ENCODE measurements at places on chromosomes 11 and 22.
A peak's percentile ranks its signal among the peaks of the same experiment; 100 is the strongest.

DNA sequence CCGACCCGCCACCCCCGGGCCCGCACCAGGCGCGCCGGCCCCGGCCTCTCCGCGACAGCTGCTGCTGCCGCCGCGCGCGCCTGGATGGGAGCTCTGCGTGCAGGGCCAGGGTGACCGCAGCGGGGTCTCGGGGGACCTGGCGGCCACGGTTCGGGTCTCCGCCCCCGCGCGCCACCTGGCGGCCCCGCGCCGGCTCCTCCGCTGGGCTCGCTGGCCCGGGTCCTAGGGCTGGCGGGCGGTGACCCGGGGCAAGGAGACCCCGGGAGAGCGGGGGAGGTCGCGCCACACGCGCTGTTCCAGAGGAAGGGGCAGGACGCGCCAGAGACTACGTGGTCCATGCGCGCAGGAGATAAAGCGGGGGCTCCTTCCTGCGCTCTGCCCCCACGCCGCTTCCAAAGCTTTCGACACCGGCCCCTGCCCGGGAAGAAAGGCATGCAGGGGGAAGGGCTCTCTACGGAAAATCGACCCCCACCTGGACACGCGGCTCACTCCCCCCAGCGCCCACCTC, 562 bp downstream of the SHANK2 start:
- DNase-seq = peak; percentile 64

GRCh38 chr22:38452373-38453065, 2.5 kb downstream of the KCNJ4 start:
- no peak for DNase-seq

DNA sequence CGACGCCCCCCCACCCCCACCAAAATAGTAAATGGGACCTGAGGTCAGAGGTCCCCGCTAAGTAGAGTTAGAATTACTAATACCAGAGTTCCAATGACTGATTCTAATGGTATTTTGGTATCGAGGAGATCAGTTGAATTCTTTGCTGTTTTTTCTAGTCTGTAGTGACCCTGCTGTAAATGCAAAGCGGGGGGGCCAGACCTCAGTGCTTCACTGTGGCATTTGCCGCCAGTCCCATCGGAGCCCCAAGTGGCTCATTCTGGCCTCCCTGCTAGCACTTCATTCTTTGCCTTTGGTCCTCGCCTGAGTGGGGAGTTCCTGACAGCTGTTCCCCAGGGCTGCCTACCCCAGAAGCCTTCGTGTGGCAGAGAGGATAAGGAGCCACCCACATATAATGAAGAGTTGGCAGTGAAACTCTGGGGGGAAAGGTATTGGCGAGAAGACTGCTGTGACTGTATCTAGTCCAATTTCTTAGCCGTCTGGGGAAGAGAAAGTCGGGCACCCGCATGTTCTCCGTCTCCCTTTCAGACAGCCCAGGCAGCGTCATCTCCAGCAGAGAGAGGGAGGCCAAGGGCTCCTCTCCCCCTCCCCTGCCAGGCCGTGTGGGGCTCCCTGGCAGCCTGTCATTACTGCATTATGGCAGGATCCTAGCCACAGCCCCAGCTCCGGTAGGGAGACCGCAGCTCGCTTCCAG, 19.4 kb upstream of the CABP7 start:
- no peak for DNase-seq

GRCh38 chr11:26410706-26411366, 78.9 kb downstream of the ANO3 start:
- DNase-seq = no peak

DNA sequence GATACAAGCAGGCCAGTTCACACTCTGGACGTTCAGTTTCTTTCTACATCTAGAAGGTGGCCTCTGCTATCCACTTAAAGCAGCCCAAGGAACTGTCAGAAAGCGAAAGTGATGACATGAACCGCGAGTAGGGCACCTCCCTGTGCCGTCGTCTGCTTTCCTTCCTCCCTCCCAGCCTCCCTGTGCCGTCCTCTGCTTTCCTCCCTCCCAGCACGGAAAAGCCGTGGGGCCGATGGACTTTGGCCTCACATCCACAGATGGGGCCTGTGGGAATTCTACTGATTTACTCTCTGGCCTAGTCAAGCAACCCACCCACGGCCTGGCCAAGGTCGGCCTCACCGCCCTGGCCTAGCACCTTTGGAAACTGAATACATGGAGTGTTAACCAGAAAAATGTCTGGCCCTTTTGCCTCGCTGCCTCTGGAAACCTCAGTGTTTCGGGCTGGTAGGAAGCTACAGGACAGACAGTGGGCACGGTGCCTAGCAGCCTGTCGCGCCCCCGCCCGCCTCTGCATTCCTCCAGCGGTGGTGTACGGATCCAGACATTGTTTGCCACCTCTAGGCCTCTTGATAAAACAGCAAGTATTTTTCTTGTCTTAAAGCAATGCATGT, 14.2 kb downstream of the PEX26 start:
- DNase-seq = peak; percentile 67

GRCh38 chr22:19779685-19780268, 19.2 kb downstream of the TBX1 start:
- no peak for DNase-seq

- DNase-seq = no peak
Measured at GRCh38 chr11:79616392-79616851, 175.6 kb upstream of the TENM4 start.

DNA sequence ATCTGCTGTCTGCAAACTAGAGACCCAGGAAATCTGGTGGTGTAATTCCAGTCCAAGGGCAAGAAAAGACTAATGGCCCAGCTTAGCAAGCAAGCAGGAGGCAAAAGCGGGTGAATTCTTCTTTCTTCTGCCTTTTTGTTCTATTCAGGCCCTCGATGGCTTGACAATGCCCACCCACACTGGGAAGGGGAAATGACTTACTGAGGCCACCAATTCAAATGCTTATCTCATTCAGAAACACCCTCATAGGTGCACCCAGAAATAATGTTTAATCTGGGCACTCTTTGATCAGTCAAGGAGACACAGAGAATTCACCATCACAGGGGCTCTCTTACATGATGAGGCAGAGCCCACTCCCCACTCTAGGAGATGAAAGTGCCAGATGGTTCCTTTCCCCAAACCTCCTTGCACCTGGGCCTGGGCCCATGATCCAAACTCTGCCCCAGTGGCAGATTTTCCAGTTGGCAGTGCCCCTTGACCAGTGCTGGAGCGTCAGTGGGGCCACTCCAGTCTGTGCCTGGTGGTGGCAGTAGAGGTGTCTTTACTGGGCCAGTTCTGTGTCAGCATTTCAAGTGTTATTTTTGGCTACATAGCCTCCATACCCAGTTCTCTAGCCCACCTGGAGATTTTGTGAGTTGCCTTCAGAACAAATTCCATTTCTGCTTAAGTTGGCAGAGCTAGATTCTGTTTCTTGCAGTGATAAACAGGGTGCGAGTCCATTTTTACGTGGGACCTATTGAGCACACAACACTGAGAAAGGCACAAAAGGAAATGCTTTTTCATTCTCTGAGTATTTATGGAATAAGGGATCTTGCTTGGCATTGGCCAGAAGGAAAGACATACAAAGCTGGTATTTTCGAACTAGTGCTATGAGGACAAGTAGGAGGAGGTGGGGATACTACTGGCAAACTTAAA, 7.5 kb downstream of the ELMOD1 start:
- DNase-seq = no peak

- DNase-seq = no peak
Measured at GRCh38 chr11:64513523-64513922, 77.5 kb upstream of the SLC22A12 start.
